ENCODE measurements at places on chromosomes 12 and 14. TPM values are rescaled to one million over a fixed set of nuclear protein-coding genes. Genes with fewer than 3 reads are reported as not detected.
A peak's percentile ranks its signal among the peaks of the same experiment; 100 is the strongest.

The SLC7A7 gene
- total RNA-seq = 17.4 TPM

The PPFIA2 gene
- 0.44 TPM for total RNA-seq

The KRT4 gene
- total RNA-seq = 0.33 TPM

The RNASE3 gene
- total RNA-seq = not detected

The TRPV4 gene
- total RNA-seq = 0.64 TPM

DNA sequence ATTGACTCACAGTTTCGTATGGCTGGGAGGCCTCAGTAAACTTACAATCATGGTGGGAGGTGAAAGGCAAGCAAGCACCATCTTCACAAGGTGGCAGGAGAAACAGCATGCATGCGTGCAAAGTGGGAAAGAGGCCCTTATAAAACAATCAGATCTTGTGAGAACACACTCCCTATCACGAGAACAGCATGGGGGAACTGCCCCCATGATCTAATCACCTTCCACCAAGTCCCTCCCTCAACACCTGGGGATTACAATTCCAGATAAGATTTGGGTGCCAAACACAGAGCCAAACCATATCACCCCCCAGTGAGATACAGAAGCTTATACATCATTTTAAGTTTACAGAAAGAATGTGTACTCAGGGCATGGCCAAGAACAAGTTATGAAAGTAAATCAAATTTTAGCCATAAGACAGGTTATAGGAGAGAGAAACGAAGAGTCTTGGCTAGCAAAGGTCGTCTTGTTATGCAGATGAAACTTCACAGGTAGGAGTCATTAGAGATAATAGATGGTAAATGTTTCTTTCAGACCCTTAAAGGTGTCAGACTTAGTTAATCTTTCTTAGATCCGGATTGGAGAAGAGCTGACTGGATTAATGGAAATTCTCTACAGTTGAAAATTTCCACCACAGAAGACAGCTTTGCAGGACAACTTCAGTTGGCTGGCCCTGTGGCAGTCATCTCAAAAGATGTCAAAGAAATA lies 79.8 kb upstream of the SEL1L start:
- no peak for DNase-seq

DNA sequence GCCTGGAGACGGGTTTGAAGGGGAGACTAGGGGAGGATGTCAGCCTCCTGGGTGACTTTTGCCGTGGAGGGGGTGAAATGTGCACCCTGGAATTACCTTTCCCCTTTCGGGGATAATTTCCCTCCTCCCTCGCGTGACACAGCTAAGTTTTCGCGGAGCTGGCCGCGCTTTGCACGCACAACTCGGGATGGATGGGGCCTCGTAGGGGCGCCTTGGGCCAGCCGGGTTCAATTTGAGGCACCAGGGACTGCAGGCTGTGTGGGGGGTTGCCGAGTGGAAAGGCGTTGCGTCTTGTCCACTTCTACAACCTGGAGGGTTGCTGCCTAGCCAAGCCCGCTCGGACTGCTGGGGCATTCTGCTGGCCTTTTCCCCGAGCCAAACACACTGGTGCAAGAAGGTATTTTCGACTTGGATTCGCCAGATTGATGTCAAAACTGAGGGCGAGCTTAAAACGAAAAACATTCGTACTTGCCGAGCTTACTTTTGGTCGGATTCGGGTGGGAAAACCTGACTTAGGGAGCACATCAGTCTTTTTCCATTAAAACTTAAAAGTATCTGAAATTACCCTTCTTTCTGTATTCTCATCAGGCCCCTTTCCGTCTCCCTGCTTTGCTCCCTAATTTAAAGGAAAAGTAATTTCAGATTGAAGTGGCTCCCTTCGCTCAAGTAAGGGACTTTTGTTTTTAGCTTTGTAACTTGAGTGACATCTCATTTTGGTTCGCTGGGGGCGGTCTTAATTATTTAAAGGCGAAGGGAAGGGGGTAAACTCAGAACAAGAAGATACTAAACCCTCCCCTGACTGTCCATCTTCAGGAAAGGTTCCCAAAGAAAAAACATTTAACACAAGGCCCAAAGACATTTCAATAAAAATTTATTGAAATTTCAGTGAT lies 14.3 kb downstream of the TBX3 start:
- DNase-seq = no peak

DNA sequence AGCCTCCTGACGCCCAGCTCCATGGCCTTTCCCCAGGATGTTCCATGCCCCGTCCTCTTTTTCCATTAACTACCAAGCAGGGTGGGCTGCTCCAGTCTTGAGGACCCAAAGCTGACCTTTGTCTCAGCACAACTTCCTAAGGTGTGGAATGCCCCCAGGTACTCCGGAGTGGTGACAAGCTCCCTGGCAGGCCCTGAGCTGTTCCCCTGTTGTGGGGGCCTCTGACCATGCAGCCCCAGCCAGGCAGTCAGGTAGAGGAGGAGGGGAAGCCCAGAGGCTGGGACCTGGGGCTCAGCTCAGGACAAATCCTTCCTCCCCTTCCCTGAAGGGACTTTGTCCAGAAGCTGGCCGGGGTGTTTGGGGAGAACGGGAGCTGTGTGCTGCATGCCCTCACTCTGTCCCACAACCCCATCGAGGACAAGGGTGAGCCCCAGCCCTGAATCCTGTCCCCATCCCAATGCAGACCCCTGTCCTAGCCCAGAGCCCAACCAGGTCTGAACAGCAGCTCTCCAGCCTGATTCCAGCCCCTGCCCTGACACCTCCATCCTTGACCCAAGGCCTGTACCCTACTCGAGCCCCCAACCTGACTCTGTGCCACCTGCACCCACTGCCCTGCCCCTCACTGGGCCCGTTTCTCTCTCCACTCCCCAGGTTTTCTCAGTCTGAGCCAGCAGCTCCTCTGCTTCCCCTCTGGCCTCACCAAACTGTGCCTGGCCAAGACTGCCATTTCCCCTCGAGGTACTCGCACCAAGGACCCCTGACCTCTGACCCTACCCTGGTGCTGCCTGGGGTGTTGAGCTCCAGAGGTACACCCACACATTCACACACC lies 4.4 kb downstream of the CARMIL3 start:
- no peak for DNase-seq

DNA sequence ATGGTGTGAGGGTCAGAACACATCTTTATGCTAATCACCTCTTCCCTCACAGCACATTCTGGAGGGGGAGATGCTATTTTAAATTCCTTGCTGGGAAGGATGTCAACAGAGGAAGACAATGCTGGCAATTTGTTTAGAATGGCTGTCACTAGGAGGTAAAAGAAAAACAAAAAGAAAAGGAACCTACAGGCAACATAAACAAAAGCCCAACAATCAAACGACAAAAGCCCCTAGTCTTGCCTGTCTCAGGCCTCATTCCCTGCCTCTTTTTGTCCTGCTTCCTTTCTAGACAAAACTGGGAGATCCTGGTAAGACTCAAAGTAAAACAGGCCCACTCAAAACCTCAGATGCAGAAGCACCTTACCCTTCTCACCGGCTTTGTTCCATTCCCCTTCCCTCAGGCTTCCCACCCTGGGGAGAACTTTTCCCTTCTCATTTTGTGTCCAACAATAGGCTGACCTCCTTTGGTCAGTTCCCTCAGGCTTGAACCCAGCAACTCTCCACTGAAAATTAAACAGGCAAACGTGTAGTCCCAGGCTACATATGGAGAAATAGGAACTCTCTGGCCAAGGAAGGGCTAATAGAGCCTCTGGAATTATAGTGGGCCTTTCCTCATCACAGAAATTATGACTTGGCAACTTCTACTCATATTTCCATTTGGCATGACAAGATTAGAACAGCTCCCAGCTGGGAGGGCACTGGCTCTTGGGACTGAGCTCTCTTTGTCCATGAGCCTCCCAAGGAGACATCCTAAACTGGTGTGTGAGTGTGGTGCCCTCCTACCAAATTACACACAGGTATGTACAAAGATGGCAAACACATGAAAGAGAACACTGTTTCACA lies 193.0 kb downstream of the MON2 start:
- no peak for DNase-seq

- no peak for DNase-seq
Observed at GRCh38 chr12:116880213-116880816, 926 bp downstream of the HRK start.

- no peak for DNase-seq
Observed at GRCh38 chr14:91202234-91202974, 42.1 kb downstream of the GPR68 start.

- no peak for DNase-seq
Observed at GRCh38 chr14:29749829-29750228, 177.8 kb downstream of the PRKD1 start.

GRCh38 chr12:117118838-117119591 lies 19.8 kb upstream of the TESC start:
- no peak for DNase-seq

- DNase-seq = no peak
Observed at GRCh38 chr14:72554401-72554800, 339.5 kb downstream of the DPF3 start.

DNA sequence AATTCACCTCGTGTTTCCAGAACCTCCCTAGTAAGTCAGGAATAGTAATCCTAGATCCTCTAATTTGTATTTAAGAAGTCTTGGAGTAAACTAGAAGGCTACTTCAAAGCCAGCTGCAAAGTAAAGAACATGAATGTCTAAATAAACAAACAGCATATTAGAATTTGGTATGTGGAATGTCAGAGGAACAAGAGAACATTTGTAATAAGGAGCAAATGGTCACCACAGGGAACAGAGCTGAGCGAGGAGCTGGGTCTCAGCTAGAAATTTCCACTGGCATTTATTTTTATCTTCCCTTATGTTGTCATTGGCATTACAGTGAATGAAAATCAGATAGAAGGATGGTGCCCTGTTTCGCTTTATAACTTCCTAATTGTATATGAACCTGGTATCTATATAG lies 50.2 kb downstream of the FRMD6 start:
- no peak for DNase-seq

- no peak for DNase-seq
Observed at GRCh38 chr14:96307434-96307833, 51.4 kb downstream of the BDKRB1 start.

- no peak for DNase-seq
Observed at GRCh38 chr14:54226103-54226502, 170.7 kb upstream of the CDKN3 start.

GRCh38 chr12:25187781-25188180 lies 7.2 kb downstream of the DNAI7 start:
- no peak for DNase-seq

GRCh38 chr14:67911562-67911961 lies 92.0 kb downstream of the RAD51B start:
- no peak for DNase-seq

- peak; percentile 87 for DNase-seq
Observed at GRCh38 chr12:64088431-64089349, 133.4 kb downstream of the KICS2 start.

- DNase-seq = no peak
Observed at GRCh38 chr12:14954269-14954668, 7.1 kb downstream of the ARHGDIB start.

Measured in breast epithelium (tissue), 4 donors.